Osteoblast (primary cell): ENCODE measurements at places on chromosomes 4 and X. TPM values are rescaled to one million over a fixed set of nuclear protein-coding genes. Genes with fewer than 3 reads are reported as not detected.

DNA sequence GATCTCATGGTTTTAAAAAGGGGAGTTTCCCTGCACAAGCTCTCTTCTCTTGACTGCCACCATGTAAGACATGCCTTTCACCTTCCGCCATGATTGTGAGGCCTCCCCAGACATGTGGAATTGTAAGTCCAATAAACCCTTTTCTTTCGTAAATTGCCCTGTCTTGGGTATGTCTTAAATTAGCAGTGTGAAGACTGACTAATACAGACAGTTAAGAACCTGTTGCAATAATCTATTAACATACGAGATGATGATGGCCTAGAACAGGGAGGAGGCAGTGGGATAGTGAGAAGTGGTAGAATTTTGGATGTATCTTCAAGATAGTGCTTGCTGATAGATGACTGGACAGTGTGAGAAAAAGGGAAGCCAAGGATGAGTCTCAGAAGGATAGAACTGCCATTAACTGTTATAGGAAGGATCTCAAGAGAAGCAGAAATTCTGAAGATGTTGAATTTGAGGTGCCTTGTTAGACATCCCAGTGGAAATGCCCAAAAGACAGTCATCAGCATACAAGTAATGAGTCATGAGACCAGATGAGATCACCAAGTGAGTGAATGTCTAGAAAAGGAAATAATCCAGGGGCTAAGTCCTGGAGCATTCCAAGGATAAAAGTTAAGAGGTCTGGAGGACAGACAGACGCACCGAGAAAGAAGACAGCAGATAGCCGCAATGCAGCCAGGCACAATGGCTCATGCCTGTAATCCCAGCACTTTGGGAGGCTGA, 38.8 kb upstream of the UGDH start:
- peak; percentile 86 for DNase-seq
- peaks cover 8% of the 10 kb centered on the region for H3K36me3 ChIP-seq
- H3K27me3 ChIP-seq, result no peaks in the 10 kb centered on the region
- H3K27ac ChIP-seq, result peak overlapping the region; percentile 65

The SPANXN4 gene
- total RNA-seq, result not detected in 2 replicates

GRCh38 chr4:127238956-127239475, 393.7 kb upstream of the INTU start:
- no peak overlapping the region for H3K4me3 ChIP-seq
- DNase-seq, result no peak
- H3K27me3 ChIP-seq, result no peaks in the 10 kb centered on the region
- no peaks in the 10 kb centered on the region for H3K36me3 ChIP-seq

- H3K27me3 ChIP-seq, result peaks cover 6% of the 10 kb centered on the region
- no peaks in the 10 kb centered on the region for H3K36me3 ChIP-seq
- peaks cover 7% of the 10 kb centered on the region for H3K4me1 ChIP-seq
- DNase-seq, result no peak
- H3K4me3 ChIP-seq, result peak overlapping the region; percentile 64
Measured at GRCh38 chr4:140049849-140050637, 103.9 kb downstream of the MAML3 start.

The SPACA5 gene
- total RNA-seq, result not detected in 2 replicates

- no peak overlapping the region for H3K27ac ChIP-seq
- no peaks in the 10 kb centered on the region for H3K4me1 ChIP-seq
- peaks cover 2% of the 10 kb centered on the region for H3K27me3 ChIP-seq
- no peaks in the 10 kb centered on the region for H3K36me3 ChIP-seq
- H3K4me3 ChIP-seq, result no peak overlapping the region
Measured at GRCh38 chrX:70995338-70995737, 64.4 kb upstream of the SLC7A3 start.

DNA sequence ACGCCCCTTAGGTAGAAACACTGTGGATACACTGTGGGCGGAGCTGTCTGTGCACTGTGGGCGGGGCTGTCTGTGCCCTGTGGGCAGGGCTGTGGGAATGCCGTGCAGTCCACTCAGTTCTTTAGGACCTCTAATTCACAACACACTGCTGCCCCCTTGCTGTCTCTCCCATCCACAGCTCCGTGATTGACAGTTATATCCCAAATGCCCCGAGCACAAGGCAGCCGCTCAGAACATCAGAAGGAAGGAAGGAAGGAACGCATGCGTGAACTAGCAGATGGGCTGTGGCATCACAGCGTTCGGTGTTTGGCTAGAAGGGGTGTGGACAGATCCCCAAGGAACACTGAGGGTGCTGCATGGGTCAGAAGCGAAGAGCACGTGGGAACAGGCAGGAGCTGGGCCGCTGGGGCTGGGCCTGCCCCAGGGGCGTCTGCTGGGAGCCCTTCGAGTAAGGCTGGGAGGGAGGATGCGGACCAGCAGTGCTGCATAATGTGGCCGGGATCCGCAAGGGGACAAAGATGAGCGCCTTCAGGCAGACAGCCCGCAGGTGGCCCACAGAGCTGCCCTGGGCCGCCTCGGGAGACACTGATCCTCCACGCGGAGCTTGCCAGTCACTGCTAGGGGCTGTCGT, 29.8 kb downstream of the ACOX3 start:
- DNase-seq, result no peak
- H3K4me3 ChIP-seq, result no peak overlapping the region
- no peak overlapping the region for H3K27ac ChIP-seq
- H3K36me3 ChIP-seq, result peaks cover 26% of the 10 kb centered on the region
- H3K27me3 ChIP-seq, result no peaks in the 10 kb centered on the region

The TCEAL2 gene
- total RNA-seq, result not detected in 2 replicates

- no peak overlapping the region for H3K4me3 ChIP-seq
- DNase-seq, result peak; percentile 70
- H3K27me3 ChIP-seq, result no peaks in the 10 kb centered on the region
- H3K27ac ChIP-seq, result no peak overlapping the region
Measured at GRCh38 chr4:25993395-25994185, 79.6 kb downstream of the SMIM20 start.

DNA sequence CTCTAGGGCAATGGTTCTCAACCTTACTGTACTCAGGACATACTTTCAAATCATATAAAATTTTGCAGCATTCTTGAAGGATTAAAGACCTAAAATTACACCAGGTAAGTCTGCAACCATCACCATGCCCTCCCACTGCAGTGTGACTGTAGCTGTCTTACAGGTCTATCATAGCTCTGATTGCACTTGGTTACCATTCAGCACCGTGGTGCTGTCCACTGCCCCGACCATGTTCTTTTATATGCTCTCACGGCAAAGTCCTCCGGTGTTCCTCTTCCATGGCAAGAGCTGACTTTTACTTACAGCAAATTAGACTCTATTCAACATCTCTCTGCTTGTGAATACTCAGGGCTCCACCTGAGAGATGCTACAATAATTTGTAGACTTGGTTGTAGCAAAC, 11.5 kb downstream of the CRMP1 start:
- H3K36me3 ChIP-seq, result no peaks in the 10 kb centered on the region
- no peaks in the 10 kb centered on the region for H3K4me1 ChIP-seq
- H3K27me3 ChIP-seq, result peaks cover 5% of the 10 kb centered on the region
- H3K4me3 ChIP-seq, result no peak overlapping the region

DNA sequence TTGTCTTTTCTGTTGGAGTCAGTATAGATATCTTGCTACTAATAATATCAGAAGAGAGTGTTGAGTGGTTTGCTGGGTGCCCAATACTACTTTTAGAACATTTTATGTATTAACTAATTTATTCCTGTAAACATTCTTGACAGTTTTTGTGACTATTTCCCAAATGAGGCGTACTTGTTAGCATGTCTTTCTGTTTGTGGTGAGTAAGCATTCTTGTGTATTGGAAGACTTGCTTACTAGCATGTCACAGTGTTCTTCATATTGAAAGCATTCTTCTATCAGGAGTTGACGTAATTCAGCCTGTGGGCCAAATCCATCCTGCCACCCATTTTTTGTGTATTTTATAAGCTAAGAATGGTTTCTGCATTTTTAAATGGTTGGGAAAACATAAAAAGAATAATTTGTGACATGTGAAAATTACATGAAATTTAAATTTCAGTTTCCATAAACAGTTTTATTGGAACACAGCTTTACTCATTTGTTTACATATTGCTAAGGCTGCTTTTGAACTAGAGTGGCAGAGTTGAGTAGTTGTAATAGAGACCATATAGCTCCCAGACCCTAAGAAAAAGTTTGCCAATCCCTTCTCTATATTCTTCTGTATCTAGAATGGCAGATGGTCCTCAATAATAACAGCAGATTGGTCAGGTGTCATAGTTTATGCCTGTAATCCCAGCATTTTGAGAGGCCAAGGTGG, 20.4 kb downstream of the REPS2 start:
- no peaks in the 10 kb centered on the region for H3K27me3 ChIP-seq
- H3K27ac ChIP-seq, result no peak overlapping the region
- H3K4me3 ChIP-seq, result no peak overlapping the region
- H3K36me3 ChIP-seq, result no peaks in the 10 kb centered on the region

GRCh38 chr4:763191-763810, 57.7 kb downstream of the PCGF3 start:
- H3K4me1 ChIP-seq, result peaks cover 13% of the 10 kb centered on the region
- no peaks in the 10 kb centered on the region for H3K27me3 ChIP-seq
- no peak overlapping the region for H3K4me3 ChIP-seq

DNA sequence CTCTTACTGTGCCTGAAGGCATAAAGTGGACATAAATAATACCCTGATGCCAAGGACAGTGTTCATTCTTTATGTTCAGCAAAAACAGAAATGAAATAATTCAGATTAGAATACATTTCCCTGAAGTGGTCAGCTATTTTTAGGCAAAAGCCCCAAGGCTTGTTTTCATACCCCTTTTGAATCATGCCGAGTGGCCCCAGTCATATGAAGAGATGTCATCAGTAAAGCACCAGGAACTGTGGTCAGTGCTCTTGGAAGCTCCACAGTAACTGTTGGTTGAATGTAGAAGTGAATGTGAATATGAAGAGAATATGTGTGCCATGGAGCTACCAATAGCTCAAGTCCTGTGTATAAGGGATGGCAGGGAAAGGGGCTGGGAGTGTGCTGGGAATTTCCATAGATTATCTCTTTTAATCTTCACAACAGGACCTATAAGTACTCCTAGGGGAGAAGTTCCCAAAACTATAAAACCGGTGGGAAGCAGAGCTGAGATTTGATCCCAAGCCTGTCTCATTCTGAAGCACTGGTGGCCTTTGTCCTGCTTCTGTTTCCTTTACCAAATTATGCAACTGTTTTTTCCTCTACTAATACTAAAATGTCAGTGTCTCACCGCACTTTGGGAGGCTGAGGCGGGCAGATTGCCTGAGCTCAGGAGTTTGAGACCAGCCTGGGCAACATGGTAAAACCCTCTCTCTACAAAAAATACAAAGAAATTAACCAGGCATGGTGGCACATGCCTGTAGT, 52.6 kb downstream of the FNIP2 start:
- peak; percentile 82 for DNase-seq
- no peak overlapping the region for H3K4me3 ChIP-seq
- H3K36me3 ChIP-seq, result no peaks in the 10 kb centered on the region
- H3K27me3 ChIP-seq, result no peaks in the 10 kb centered on the region

- no peaks in the 10 kb centered on the region for H3K36me3 ChIP-seq
- no peak overlapping the region for H3K4me3 ChIP-seq
- H3K27me3 ChIP-seq, result peaks cover 2% of the 10 kb centered on the region
- H3K27ac ChIP-seq, result no peak overlapping the region
- H3K4me1 ChIP-seq, result no peaks in the 10 kb centered on the region
- no peak for DNase-seq
Measured at GRCh38 chr4:68385267-68385666, 35.4 kb upstream of the YTHDC1 start.

The SCRG1 gene
- total RNA-seq, result 0.88 and 7.6 TPM in 2 replicates

- no peak overlapping the region for H3K4me3 ChIP-seq
- H3K4me1 ChIP-seq, result peaks cover 34% of the 10 kb centered on the region
- H3K36me3 ChIP-seq, result no peaks in the 10 kb centered on the region
- H3K27me3 ChIP-seq, result peaks cover 21% of the 10 kb centered on the region
- DNase-seq, result no peak
Measured at GRCh38 chrX:107678957-107679740, 50.8 kb downstream of the PRPS1 start.

The GAGE2A gene
- not detected in 2 replicates for total RNA-seq

The KLKB1 gene
- total RNA-seq, result under 0.01 TPM in 1 of 2 replicates, not detected in the other

GRCh38 chr4:13159041-13159620, 325.0 kb downstream of the RAB28 start:
- H3K27me3 ChIP-seq, result peaks cover 8% of the 10 kb centered on the region
- H3K4me3 ChIP-seq, result no peak overlapping the region
- H3K36me3 ChIP-seq, result no peaks in the 10 kb centered on the region
- no peak for DNase-seq
- H3K27ac ChIP-seq, result no peak overlapping the region

DNA sequence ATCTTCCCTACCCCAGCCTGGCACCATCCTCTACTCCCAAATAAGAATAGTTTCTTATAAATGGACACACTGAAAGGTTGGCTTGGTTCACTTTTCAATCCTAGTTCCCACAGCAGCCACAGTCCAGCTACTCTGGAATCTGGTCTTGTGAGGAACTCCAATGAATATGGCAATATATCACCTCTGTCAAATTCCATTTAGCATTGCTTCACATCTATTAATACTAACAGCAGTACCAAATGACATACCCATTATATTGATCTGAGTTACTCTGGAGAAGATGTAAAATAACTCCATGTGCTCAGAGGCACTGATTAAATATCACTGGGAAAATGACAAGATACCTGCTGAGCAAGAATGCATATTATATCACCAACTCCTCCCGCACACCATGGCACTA, 8.6 kb downstream of the OPHN1 start:
- no peaks in the 10 kb centered on the region for H3K27me3 ChIP-seq
- peak; percentile 26 for DNase-seq
- H3K27ac ChIP-seq, result no peak overlapping the region
- H3K4me3 ChIP-seq, result no peak overlapping the region
- no peaks in the 10 kb centered on the region for H3K36me3 ChIP-seq

The LUZP4 gene
- not detected in 2 replicates for total RNA-seq

- no peak for DNase-seq
- peak overlapping the region; percentile 75 for H3K4me3 ChIP-seq
- H3K4me1 ChIP-seq, result peaks cover 14% of the 10 kb centered on the region
- no peaks in the 10 kb centered on the region for H3K27me3 ChIP-seq
- H3K36me3 ChIP-seq, result no peaks in the 10 kb centered on the region
- H3K27ac ChIP-seq, result peak overlapping the region; percentile 84
Measured at GRCh38 chrX:140765043-140765784, 55.7 kb downstream of the LINC00632 start.

The MAGEB2 gene
- total RNA-seq, result not detected in 2 replicates

DNA sequence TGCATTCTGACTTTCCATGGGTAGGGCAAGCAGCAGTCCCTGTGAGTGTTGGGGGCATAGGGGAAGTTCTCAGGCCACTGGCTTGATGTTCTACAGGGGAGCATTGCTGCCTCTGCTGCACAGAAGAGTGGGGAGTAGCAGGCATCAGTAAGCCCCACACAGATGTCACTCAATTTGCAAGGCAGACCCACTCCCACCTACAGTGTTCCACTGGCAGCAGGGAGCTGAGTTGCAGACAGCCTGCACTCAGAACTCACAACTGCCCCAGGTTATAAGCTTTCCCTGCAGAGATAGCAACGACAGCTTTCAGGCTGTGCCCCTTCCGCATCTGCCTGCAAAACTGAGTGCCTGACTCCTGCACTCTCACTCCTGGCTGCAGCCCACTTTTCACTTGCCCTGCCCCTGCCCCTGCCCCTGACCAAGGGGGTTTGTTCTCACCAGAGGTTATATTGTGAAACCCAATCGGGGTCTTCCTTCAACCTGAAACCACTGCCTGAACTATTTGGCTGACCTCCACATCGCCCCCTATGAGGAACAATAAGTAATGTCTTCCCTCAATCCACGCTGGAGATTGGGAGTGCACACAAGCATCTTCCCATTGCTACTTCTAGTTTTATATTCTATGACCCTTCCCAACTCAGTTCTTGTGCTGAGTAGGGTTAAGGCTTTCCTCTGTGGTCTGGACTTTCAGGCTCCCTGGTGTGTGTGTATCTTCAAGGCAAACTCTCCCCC, 227.4 kb upstream of the CXorf51B start:
- no peak overlapping the region for H3K4me3 ChIP-seq
- H3K4me1 ChIP-seq, result no peaks in the 10 kb centered on the region
- H3K36me3 ChIP-seq, result no peaks in the 10 kb centered on the region
- peak; percentile 29 for DNase-seq

GRCh38 chrX:144494074-144494473, 610.2 kb downstream of the UBE2NL start:
- no peak overlapping the region for H3K27ac ChIP-seq
- DNase-seq, result no peak
- no peak overlapping the region for H3K4me3 ChIP-seq
